ENCODE measurements at places on chromosomes 4 and X.

- DNase-seq = no peak
Measured at GRCh38 chr4:69830560-69831269, 29.2 kb downstream of the SULT1E1 start.

GRCh38 chr4:123599061-123599919, 202.7 kb downstream of the SPRY1 start:
- DNase-seq = no peak

DNA sequence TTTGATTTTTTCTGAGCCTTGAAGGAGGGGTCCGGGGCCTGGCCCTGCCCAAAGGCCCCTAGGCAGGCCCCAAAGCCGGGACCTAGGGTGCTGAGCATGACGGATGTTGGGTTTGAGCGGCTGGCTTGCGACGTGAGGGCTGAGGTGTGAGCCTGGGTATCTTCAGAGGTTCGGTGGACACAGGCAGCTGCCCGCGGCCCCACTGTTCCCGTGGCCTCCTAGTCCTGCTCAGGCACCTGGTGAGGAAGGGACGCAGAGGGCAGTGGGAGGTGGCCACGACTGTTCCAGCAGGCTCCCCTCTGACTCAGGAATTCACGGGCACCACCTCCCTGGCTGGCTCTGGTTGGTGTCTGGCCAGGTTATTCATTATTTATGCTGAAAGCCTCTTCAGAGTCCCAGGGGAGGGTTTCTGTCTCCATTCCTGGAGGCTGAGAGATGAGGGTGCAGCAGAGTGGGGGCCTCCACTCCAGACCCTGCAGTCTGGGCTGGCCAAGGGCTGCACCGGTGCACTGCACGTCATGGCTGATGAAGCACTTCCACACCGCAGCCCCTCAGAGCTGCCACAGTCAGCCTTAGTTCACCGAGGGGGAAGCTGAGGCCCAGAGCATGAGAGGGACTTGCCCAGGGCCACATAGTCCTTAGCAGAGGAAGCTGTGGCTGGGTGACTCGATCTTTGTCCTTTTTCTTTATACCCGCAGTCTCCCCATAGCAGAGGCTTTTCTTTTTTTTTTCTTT, 2.2 kb downstream of the MSANTD1 start:
- no peak for DNase-seq

DNA sequence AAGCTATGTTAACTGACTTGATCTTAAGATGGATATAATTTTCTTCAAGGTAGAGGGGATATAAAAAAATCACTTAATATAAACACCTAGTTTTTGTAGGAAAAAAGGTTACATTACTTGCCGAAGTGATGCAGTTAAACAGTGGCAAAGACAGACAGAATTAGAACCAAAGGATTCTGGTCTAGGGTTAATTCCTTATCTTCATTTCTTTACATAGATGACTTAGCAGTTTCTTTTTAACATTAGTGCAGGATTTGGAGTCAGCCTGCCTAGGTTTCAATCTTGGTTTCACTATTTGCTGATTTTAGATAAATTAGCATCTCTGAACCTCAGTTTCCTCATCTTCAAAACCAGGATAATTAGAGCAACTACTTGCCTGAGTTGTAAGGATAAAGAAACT, 14.3 kb downstream of the ZAR1 start:
- no peak for DNase-seq

DNA sequence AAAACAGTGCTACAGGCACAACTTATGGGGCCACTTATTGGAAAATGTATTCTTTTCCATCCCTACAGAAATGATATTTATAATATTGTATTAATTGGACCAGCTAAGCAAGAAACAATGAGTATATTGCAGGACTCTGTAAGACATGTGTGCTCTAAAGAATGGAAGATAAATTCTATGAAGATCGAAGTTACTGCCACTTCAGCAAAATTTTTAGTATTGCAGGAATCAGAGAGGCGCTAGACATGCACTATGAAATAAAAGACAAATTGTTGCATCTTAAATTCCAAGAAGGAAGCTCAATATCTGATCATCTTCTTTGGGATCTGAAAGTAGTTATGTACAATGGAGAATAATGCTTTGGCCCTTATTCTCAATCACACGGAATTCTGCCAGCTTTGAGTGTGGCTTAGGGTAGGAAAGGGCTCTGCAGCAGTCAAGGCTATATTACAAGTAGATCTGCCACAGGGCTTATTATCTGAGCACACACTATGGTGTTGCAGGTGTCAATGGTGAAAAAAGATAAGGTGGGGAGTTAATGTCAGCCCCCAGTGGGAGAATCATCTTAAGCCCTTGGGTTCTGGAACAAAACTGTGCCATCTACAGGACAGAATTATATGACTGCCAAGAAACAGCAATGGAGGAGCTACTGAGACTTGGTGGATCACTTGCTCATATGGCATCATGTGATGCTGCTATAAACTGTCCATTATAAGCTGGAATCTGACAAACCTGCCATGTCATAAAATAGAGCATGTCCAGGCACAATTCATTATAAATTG, 334.0 kb upstream of the NDST3 start:
- DNase-seq = no peak

- no peak for DNase-seq
Measured at GRCh38 chr4:84697615-84698201, 114.8 kb downstream of the CDS1 start.

DNA sequence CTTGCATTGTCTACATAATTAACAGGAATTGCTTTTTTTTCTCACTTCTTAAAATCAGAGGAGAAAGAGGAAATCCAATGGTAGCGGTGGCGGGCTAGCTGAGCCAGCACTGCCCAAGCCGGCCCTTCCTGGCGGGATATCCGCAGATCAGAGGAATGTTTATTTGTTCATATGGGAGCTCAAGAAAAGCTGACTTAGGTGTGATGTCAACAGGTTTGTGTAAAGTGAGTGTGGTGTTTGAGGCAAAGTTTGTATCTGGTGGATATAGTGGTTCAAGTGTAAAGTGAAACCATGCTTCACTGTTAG, 466 bp upstream of the SLC39A8 start:
- no peak for DNase-seq

GRCh38 chr4:131091896-131092295, 1995.9 kb downstream of the C4orf33 start:
- peak; percentile 21 for DNase-seq

- no peak for DNase-seq
Measured at GRCh38 chr4:87425711-87426110, 3.3 kb downstream of the NUDT9 start.

DNA sequence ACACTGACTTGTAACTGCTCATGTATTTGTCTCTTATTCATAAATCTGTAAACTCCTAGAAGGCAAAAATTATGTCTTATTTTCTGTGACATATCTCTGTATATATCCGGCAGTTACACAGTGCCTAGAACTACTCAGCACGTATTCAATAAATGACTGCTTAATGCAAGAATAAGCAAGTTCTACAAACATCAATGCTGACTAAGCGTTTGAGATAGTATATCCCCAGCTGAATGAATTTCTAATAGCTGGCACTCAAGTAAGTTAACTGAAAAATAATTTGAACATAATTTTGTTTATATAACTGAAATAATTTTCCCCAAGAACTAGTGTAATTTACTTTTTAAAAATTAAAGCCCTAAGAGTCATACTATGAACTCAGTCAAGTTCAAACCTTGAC, 113.7 kb downstream of the ARAP2 start:
- no peak for DNase-seq

DNA sequence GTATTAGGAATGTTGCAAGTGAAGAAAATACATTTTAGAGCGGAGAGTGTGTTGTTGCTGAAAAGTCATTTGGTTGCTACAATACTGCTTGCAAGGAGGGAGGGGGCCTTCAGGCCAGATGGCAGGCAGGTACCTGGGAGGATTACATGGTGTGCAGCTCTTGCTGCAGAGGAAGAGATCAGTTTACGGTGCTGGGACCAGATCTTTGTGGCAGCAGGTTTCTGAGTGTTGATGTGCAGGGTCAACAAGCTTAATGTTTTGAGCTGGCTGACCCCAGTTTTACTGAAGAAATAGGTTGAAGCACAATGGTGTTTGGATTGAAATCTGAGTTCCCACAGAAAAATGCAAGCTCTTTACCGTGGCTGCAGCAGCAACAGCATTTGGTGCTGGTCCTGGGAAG, 96.4 kb upstream of the DDIT4L start:
- DNase-seq = no peak

- DNase-seq = no peak
Measured at GRCh38 chrX:28108186-28108945, 127.1 kb upstream of the DCAF8L1 start.

GRCh38 chr4:151415978-151416377, 7.0 kb downstream of the FHIP1A start:
- no peak for DNase-seq

- no peak for DNase-seq
Measured at GRCh38 chr4:76811604-76812412, 86.1 kb downstream of the SOWAHB start.

DNA sequence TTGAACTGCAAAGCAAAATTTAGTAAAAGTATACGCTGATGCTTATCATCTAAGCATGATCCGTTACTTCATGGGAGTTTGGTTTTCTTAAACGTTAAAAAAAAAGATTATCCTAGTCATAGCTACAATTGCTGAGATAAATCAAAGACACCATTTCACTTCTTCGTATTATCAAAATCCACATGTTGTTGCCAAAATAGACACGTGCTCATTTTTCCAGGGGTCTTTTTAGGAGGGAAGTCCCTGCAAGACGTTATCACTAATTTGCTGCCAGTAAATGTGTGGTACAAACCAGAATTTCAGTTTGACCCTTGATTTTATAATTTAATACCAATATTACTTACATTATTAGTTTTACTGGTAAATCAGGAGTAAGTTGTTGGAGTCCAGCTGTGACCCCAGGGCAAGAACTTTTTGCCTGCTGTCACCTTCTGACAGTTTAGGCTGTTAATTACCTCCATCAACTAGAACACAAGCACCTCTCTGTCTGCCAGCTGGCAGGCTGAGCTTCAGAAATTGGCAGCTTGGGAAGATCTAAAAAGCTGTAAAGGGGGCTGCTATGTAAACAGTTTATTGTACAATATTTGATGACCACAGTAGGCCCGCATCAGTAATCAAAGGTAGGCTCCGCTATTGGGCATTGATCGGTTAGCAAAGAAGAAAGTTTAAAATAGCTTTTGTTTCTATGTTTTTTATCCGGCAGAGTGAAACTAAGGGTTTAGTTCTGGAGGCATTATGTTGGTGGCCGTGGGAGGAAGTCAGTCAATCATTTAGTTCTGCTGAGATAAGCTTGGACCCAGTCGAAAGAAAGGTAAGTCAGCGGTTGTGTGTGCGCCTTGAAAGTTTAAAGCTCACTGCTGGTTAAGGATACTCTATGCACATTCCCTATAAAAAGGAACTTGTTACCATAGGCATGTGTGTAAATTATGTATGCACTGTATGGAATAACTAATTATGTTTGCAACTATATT, 196.4 kb downstream of the FBXO8 start:
- DNase-seq = no peak

DNA sequence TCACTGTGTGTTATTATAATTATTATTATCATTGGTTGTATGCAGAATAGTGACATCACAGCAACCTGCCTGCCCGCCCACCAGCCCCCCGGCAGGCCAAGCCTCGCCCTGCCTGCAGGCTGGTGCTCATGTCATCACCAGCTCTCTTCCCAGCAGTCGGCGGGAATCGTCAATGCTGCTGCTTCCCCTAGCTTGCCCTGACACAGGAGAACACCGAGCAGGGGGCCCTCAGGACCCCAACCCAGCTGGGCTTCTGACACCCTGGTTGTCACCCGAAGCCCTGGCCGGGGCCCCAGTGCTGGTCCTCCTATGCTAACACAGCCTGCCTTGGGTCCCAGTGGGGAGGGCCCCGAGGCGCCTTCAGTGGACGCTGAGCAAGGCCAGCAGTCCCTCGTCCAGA, 100.6 kb downstream of the PPP2R2C start:
- DNase-seq = no peak

- DNase-seq = no peak
Measured at GRCh38 chr4:26130173-26130572, 190.6 kb upstream of the RBPJ start.

DNA sequence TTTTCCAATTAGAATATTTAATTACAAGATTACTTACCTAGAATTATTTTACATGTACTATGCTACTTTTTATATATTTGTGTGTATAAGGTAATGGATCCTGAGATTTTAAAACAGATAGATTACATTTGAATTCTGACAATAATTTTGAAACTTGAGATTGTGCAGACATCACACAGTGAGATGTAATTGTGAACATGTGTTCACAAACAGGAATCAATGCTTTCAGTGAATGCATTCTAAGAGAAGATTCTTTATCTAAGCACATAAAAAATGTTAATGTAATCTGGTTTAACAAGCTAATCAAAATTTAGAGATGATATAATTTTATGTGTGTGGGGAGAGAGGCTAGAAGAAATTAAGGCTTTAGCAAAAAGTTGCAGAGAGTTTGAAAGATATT, 1925.5 kb downstream of the ARAP2 start:
- no peak for DNase-seq

DNA sequence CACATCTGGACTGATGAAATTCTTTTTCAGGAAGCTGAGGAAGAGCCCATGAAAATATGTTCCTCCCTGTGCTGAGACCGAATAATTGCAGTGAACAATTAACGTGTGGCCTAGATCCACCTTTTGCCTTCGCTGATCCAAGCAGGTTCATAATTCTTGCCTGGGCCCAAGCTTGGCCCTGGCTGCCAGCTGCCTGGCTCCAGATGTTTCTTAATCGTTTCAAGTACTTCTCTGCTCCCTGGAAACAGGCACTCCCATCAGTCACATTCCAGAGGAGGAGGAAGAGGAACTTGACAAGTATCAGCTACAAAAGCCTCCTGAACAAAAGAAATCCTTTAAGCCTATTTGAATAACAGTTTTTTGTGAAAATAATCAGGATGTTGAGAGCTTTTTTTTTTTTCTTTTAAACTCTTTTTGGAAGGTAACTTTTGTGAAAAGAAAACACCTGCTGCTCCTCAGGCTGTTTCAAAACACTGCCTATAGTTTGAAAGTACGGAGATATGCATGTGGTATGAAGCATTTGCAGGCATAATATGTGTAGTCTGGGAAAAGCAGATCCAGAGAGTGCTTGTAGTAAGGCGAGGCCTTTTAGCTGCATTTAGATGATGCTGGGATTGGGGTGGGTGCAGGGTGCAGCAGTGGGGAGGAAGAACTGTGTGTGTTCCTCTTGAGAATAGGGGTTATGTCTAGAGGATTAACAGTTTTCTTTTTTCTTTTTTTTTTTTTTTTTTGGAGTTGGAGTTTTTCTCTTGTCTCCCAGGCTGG, 154.4 kb downstream of the PTTG2 start:
- no peak for DNase-seq
